RPMI7951 (cell line): ENCODE measurements at places on chromosomes 13 and 19. TPM values are rescaled to one million over a fixed set of nuclear protein-coding genes. Genes with fewer than 3 reads are reported as not detected.

ZNF865 gene
- total RNA-seq: 0.12 and 0.68 TPM in 2 replicates

KRTDAP gene
- total RNA-seq: not detected in 2 replicates

DNA sequence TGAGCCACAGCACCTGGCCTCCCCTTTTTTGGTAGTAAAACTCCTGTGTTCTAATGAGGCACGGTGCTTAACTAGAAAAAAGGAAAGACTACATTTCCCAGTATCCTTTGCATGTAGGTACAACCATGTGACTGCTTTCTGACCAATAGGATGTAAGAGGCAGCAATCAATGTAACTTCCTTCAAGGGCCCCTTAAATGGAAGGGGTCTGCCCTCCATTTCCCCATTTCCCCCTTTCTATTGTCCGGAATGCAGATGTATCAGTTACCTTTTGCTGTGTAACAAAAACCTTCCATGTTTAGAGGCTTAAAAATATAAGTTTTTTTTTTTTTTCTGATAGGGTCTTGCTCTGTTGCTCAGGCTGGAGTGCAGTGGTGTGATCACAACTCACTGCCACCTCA is 2.2 kb downstream of the GPR32 start:
- peak; percentile 34 for DNase-seq

- no peak for DNase-seq
Measured at GRCh38 chr19:44592451-44592890, 20.9 kb upstream of the IGSF23 start.

GRCh38 chr19:44623080-44623479 is 9.7 kb downstream of the IGSF23 start:
- DNase-seq: peak; percentile 49
